ENCODE measurements at places on chromosomes 16 and 17.

DNA sequence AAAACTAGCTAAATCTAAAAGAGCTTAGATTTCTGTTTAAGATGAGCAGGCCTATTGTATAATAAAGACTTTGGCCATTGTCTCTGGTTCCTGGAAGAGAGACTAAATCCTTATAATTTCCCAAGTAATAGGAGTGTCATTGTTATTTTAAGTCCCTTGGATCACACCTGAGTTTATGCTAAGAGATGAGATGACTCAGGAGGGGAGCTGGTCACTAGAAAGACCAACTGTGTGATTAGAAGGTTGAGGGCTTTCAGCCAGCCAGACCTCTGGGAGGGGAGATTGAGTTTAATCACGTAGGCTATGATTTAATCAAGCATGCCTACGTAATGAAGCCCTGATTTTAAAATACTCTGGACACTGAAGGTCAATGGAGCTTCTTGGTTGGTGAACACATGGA, 156.9 kb upstream of the C17orf78 start:
- DNase-seq: no peak

DNA sequence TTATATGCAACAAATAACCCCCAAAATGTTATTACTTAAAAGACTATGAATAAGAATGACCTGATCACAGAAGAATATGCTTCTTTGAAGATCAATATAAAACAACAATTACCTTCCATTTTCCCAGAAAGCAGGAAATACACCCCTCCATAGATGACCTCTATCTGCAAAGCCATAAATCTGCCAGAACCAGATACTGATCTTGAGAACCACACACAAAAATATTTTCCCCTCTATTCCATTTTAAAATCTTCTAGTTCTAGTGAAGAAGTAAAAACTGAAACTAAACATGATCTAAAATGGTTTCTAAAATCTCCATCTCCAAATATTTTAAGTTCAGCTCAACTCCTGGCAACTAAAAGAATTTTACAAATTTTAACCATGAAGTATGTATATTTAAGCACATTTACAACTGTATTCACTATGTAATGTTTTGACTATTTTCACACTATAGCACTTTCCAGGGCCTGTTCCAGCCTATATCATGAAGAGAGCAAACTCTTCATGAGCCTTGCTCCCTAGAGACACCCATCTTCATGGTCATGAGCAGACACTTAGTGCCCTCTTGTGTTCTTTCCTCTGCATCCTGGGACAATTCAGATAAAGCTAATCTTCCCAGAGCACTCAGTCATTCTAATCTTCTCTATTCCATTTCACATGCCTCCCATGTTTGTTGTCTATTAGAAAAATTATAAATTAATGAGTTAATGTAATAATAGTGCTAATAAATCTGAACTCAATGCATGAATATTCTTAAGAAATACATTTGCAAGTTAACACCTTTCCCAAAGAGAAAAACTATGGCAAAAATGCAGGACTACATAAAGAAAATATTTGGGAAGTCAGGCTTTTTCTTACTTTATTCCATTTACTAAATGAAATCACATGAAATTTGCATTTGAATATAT, 87.0 kb downstream of the HELZ start:
- peak; percentile 15 for DNase-seq

GRCh38 chr17:57466017-57466471, 209.7 kb downstream of the MSI2 start:
- no peak for DNase-seq

- no peak for DNase-seq
Measured at GRCh38 chr17:31413081-31413799, 21.8 kb downstream of the RAB11FIP4 start.

DNA sequence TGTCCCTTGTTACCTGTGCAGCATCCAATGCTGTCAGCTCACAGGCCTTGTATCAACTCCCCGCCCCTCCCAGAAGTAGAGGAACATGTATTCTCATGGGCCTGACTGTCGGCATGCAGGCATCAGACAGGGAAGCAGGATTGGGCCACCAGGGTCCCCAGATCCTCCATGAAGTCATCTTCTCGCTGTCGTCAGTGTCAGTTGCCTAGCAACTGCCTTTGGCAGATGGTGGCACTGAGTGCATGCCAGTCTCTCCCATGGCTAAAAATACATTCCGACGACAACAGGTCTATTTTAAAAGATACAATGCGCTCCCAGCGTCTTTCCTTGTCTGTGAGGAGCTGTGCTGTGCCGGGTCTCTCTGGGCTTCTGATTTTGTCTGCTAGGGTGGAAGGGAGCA, 36.8 kb upstream of the CES5A start:
- no peak for DNase-seq

- DNase-seq: peak; percentile 80
Measured at GRCh38 chr17:55693254-55694216, 29.1 kb downstream of the TMEM100 start.

DNA sequence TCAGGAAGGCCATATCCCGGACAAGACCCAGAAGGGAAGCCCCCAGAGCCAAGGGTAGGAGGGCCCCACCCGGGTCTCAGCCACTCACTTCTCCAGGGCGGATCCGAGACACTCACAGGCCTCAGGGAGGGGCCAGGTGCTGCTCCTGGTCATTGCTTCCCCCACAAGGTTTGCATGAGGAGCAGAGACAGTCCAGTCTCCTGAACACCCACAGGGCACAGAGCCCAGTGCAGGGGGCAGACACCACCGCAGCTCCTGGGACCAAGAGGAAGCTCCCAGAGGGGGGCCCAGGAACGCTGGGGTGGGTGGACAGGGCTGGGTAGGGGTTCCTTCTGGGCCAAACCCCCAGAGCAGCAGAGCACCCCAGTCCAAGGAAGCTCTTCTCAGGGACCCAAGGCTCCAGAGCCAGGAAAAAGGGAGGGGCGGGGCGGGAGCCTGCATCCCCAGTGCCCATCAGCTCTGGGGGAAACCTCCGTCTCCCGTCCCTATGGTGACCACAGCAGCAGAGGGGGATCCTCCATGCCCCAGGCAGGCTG, 709 bp upstream of the MRPL28 start:
- no peak for DNase-seq

GRCh38 chr16:57951204-57951960, 19.5 kb downstream of the CNGB1 start:
- no peak for DNase-seq

DNA sequence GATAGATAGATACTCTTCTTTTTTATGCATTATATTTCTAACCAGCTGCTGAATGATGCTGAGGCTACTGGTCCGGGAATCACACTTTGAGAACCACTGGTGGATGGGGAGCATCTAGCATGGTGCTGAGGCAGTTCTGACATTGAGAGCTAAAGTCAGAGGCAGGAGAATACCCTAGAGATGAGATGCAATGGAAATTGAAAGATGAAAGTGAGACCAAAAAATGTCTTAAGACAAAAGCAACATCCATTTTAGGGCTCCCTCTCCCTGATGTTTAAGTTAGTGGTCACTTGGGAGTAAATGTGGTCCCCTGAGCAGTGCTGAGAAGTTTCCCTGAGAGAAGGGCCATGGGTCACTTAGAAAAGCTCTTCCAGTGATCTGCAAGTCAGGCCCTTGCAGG, 6.8 kb downstream of the PCTP start:
- DNase-seq: no peak

DNA sequence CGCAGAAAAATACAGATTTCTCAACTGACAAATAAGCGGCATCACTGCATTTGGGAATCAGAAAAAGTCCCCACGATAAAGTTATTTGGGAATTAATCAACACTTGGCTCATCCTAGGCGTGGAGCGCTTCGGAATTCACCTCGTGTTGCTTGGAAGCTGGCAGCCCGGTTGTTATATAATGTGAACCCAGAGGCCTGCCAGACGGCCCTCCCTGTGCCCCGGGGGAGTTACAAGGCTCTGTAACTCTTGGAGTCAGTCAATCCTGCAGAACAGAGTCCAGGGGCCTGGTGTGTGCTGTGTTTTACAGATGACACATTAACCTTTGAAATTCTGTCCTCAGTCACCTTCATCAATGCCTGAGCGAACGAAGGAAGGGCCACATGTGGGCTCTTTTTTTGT, 111.1 kb downstream of the PITPNC1 start:
- no peak for DNase-seq

- no peak for DNase-seq
Measured at GRCh38 chr17:12959441-12959840, 58.4 kb downstream of the ELAC2 start.

- peak; percentile 51 for DNase-seq
Measured at GRCh38 chr17:68125111-68125870, 89.8 kb downstream of the KPNA2 start.

DNA sequence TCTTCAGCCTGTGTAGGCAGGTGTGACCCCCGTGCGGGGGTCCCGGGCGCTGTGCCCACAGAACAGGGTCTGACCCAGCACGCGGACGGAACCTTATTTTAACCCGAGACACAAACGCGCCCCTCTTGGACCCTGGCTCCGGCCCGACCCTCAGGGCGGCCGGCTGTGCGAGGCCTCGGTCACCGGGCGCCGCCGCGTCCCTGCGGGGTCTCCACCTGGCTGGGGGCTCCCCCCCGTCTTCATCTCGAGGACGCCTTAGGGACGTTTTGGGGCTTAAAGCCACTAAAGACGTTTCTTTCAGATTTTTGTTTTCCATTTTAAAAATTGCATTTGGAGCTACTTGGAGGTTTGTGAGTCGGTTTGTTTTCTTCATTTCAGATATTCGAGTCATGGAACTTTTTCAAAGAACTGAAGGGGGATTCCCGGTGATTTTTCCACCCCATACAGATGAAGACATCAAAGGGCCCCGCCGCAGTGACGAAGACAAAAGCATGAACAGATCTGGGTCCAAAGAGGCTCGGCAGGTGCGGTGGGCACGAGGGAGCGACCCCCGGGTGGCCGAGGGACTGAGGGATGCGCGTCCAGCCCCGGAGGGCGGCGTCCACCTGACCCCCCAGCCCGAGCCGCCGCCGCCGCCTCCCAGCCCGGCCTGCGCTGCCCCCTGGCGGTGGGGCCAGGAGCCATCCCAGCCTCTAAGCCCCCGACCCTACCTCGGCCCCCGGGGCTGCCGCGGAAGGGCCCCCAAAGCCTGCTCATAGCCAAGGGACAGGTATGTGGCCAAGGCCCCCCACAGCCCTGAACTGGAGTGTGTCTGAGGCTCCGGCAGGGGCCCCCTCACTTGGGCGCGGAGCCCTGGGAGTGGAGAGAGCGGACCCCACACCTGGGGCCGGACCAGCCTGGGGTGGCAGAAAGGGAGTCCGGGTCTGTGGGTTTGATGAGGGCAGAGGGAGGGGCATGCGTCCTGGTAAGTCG, 3.8 kb upstream of the CD7 start:
- no peak for DNase-seq

- DNase-seq: no peak
Measured at GRCh38 chr17:58493506-58493905, 5.3 kb upstream of the HSF5 start.

DNA sequence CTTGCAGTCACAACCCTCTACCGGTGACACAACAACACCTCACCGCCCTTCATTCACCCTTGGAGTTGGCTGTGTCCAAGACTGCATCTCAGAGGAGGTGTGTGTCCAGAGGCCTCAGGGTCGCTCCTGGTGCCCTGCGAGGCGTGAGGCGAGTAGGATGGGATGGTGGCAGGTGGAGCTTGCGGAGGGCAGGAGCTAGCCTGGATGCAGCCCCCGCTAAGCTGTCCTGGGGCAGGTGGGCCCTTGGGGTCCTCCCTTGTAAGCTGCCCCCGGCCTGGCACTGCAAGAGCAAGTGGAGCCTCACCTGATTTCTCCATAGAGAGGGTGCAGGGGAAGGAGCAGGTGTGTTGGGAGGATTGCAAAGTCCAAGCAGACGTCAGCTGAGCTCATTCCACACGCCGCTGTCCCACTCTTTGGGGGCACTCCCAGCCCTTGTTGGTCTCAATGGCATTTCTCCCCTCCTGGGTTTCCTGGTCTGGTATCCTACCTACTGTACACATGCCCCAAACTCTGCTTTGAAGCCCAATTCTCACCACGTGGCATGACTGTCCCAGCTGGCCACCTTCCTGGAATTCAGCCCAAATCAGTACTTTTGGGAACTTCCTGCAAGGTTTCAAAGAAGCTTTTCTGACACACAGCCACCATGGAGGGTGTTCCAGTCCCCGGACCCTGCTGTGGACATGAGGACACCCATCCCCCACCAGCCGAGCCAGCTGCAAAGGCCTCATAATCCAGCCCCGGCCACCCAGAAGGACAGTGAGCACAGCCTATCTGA, 18.1 kb upstream of the ICAM2 start:
- DNase-seq: no peak

GRCh38 chr17:8223356-8224126, 13.2 kb upstream of the AURKB start:
- peak; percentile 72 for DNase-seq

DNA sequence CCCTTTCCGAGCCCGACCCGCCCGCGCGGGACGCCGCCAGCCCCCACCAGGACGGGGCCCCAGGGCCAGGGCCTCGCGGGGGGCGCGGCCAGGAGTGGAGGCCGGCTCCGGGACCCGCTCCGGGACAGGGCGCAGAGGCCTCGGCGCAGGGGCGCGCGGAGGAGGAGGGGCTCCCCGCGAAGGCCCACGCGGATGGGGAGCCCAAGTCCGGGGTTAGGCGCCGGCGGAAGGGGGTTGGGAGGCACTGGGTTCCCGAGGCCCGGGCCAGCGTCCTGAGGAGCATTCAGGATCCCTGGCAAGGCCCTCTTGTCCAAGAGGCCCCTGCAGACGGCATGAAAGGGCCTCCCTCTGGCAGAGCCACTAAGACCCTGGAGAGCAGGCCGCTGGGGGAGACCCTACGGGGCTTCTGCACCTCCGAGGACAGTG, 57.8 kb upstream of the CIBAR2 start:
- no peak for DNase-seq

GRCh38 chr16:56119133-56119532, 72.2 kb upstream of the GNAO1 start:
- DNase-seq: no peak

- no peak for DNase-seq
Measured at GRCh38 chr16:16151315-16151714, 72.0 kb downstream of the ABCC6 start.

GRCh38 chr17:36918211-36918691, 19.0 kb upstream of the LHX1 start:
- DNase-seq: no peak

- DNase-seq: no peak
Measured at GRCh38 chr16:11420895-11421294, 75.6 kb downstream of the RMI2 start.

- DNase-seq: no peak
Measured at GRCh38 chr16:55570159-55570558, 3.7 kb downstream of the CAPNS2 start.

DNA sequence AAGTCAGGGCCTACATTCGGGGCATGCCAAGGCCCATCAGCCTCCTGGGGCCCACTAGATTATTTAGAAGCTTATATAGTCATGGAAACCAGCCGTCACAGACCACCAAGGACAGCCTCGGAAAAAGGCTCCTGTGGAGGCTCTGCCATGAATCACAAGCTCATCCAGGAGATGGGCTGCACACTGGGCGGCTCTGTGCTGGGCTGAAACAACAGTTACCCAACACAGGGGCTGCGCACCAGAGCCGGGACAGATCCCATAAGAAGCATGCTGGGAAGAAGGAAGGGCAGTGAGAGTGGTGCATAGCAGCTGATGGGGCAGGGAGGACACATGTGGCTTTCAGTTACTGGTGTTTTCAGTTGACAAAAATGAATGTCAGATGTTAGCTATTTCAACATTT, 67.7 kb upstream of the GSG1L start:
- no peak for DNase-seq

DNA sequence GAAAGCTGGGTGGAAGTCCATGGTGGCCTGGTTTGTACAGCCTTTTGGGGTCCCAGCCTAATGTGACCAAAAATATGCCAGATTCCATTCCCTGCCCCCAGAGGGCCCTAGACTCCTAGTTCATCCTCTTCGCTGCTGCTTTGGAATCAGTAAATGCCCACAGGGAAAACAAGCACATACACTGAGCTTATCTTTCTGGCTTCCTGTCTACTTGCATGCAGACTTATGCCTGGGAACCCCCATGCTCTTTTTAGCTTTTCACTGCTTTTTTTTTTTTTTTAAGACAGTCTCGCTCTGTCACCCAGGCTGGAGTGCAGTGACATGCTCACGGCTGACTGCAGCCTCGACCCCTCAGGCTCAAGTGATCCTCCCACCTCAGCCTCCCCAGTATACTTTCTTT, 6.2 kb upstream of the CD300LG start:
- DNase-seq: peak; percentile 37

All from lung (tissue), 17 donors.